ENCODE measurements at places on chromosomes 12 and 14. TPM values are rescaled to one million over a fixed set of nuclear protein-coding genes. Genes with fewer than 3 reads are reported as not detected.
A peak's percentile ranks its signal among the peaks of the same experiment; 100 is the strongest.

GRCh38 chr12:65200007-65200665, 30.8 kb downstream of the LEMD3 start:
- no peak for DNase-seq

DNA sequence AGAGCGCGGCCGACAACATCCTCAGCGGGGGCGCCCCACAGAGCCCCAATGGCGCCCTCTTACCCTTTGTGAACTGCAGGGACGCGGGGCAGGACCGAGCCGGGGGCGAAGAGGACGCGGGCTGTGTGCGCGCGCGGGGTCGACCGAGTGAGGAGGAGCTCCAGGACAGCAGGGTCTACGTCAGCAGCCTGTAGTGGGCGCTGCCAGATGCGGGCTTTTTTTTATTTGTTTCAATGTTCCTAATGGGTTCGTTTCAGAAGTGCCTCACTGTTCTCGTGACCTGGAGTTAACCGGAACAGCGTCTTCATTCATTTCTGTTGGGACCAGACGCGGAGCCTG, 103.8 kb upstream of the FKBP4 start:
- DNase-seq: peak; percentile 59

Gene PLEKHG7
- total RNA-seq: not detected

GRCh38 chr12:82880442-82880901, 193.8 kb downstream of the TMTC2 start:
- no peak for DNase-seq

- DNase-seq: no peak
Observed at GRCh38 chr12:85405262-85405661, 125.2 kb downstream of the ALX1 start.

GRCh38 chr12:49705479-49706134, 1.6 kb downstream of the FMNL3 start:
- DNase-seq: no peak

GRCh38 chr12:26399381-26399780, 204.0 kb downstream of the SSPN start:
- DNase-seq: no peak

Gene CLEC7A
- total RNA-seq: not detected

Gene CFAP54
- total RNA-seq: 0.14 TPM

DNA sequence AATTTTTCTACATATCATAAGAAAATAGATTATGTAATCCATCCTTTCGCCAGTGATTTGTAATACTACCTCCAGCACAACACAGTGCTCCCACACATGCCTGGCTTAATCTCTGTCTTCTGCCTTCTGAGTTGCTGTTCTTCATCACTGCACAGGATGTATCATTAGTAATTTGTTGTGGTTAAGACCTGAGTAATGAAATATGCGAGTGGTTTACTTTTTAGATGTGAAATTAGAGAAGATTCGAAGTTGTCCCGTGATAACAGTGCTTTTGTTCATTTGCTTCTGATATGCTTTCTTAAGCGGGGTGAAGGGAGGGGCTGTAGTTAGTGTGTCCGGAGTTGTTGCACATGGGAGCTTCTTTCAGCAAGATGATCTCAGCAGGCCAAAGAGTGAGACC, 18.1 kb downstream of the KRT85 start:
- DNase-seq: no peak

Gene GPD1
- total RNA-seq: 0.87 TPM

DNA sequence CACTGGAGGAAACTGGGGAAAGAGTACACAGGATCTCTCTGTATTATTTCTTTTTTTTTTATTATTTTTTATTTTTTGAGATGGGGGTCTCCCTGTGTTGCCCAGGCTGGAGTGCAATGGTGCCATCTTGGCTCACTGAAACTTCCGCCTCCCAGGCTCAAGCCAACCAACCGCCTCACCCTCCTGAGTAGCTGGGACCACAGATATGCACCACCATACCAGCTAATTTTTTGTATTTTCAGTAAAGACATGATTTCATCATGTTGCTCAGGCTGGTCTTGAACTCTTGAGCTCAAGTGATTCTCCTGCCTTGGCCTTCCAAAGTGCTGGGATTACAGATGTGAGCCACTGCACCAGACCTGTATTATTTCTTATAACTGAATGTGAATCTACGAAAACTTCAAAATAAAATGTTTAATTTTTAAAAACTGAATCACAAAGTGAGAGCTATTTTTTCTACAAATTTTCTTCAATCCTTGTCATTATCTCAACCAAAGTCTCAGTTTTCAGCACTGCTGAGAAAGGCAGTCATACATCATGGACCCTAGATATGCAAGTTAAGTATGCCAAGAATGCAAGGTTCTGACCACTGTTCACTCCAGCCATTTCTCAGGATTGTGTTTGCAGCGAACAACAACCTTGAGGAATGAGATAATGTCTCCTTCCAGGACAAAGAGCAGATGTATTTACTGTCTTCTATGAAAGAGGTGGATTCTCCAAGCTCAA, 2.4 kb downstream of the EAPP start:
- no peak for DNase-seq

GRCh38 chr12:119691202-119691810, 23.4 kb downstream of the PRKAB1 start:
- no peak for DNase-seq

Gene PTPRB
- total RNA-seq: not detected

DNA sequence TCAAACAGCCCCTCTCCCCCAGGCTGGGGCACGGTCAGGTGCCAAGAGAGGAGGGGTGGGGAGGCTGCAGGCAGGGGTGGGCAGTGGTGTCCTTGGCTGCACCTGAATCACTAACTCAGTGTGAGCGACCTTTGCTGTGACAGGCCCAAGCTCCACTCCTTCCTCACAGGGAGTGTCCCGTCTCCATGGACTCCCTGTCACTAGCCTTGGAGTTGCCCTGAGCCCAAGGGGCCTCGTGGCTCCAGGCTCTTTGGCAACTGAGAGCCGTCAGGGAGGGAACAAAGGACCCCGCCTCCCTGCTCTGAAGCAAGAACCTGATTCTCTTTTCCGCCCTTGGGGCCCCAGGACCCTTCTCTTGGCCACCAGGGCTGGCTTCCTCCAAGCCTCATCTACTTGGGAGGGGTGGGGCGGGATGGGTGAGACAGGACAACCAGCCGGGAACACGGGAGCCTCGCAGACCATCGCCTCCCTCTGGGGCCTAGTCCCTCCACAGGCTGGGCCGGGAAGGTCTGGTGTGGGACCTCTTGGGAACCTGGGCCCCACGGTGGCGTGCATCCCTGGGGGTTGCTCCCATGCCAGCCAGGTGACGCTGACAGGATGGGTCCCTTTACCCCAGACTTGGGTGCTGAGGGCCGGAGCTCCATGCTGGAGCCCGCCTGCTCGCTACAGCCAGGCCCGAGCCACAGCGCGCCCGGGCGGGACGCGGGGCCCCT, 935 bp upstream of the ADSS1 start:
- no peak for DNase-seq

DNA sequence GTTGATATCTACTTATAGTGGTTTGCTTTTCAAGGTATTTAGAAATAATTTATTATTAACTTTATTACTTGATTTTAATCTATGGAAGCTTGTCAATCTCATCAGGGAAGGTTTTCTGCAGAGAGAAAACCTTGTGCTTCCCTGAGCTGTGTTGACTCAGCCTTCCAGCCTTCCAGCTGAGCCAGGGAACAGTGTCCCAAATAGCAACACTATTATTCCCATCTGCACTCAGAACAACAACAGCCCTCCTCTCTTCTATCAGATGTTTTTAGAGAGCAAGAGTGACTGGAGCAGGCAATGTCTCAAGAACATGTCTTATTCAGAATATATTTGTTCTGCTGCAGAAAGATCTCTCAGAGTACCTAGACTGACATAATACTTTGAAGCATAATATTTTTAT, 389.9 kb upstream of the GARIN6 start:
- no peak for DNase-seq

- no peak for DNase-seq
Observed at GRCh38 chr12:126447346-126447745, 1382.1 kb downstream of the AACS start.

GRCh38 chr12:26246483-26247164, 51.3 kb downstream of the SSPN start:
- DNase-seq: no peak

DNA sequence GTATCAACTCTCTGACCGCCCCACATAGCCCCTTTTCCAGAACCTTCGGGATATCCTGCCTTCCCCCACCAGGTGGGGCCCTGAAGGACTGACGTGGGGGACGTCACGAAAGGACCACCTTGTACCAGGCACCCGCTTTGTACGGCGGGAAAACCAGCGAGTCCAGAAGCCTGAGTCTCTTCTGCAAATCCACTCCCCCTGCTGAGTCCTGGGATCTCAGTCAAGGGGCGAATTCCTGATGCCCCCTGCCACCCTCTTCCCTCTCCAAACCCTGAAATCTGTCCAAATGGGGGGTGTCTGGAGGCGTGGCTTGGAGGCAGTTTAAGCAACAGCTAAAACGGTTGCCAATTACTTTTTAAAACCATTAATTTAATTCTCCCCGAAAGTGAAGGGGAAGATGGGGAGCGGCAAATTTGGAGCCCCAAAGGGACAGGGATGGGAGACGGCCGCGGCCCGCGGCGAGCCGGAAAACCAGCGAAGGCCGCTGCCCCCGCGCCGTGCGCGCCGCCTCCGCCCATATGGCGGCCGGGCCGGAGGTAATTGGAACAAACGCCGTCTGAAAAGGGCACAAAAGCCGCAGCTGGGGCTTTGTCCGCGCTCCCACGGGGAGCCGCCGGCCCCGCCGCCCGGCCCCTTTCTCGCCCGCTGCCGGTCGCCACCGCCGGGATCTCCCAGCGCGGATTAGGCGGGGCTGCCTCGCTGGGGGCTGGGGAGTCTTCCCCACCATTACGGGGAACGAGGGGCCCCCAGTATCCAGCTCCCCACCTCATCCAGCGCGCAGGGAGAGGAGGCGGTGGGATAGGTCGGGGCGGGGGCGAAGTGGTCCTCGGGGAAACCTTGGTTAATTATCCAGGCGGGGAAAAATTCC, 6.6 kb downstream of the LHX5 start:
- no peak for DNase-seq

DNA sequence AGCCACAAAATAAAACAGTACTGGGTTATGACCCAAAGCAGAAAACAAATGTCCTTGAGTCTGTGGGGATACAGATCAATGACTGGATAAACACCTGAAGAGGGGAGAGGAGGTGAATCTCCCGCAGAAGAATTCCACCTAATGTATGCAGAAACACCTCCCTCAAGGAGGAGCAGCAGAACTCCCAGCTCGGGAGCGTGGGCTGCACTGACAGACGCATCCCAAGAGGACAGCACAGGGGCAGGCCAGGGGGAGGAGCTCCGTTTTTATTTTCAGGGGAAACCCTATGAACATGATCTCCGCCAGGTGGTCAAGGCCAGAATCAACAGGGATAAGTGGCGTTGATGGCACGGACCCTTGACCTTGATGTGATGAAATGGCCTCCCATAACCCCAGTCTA, 41.8 kb upstream of the PPP2R5C start:
- DNase-seq: no peak

DNA sequence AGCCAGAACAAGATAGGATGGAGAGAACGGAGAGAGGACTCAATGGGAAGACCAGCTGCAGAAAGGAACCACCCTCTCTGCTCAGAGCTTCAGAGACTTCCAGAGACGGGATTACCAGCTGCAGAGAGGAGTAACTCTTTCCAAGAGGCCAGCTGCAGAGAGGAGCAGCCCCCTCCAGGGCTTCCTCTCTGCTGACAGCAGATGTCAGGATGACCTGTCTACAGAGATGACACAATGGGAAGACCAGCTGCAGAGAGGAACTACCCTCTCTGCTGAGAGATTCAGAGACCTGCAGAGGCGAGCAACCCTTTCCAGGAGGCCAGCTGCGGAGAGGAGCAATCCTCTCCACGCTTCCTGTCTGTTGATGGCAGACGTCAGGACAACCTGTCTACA, 61.8 kb downstream of the KLRG1 start:
- DNase-seq: no peak

Gene ATP5F1B
- 735 TPM for total RNA-seq

Gene CCER1
- total RNA-seq: not detected

Gene MON2
- total RNA-seq: 37.6 TPM

DNA sequence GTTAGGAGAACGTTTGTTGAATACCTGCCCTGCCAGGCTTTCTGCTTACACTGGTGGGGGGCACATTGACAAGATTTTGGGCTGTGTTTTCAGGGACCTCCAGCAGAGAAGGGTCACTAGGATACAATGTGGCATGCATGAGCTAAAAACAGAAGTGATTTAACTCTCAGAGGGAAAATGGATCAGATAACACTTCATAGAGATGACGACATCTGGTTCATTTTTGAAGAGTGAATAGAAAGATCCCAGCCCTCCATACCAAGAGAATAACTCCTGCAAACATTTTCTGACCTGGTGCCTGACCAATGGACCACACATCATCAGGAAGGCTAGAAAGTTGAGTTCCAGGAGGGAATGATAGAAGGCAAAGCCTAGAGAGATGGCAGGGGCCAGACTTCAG, 33.7 kb downstream of the CKB start:
- DNase-seq: no peak

- DNase-seq: no peak
Observed at GRCh38 chr12:14828892-14829291, 14.4 kb downstream of the ART4 start.

GRCh38 chr14:74217672-74218448, 21.4 kb upstream of the VSX2 start:
- DNase-seq: peak; percentile 67

DNA sequence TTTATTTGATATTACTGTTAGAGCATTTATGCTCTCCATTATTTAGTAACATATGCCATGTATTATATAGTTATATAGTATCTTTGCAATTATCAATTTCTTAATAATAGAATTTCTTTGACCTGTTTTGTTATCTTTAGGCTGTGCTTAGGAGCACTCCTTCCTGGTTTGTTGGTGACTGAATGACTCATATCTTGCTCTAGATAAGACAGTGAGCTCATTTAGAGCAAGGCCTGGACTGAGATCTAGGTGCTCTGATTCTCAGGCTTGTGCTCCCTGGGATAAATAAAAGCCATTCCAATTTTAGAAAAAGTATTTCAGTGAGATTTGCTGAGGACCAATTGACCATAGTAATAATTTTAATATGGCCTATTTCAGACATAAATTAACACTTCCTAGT, 951.2 kb downstream of the FLRT2 start:
- DNase-seq: no peak

- DNase-seq: no peak
Observed at GRCh38 chr14:61552241-61552640, 143.1 kb upstream of the HIF1A start.

- peak; percentile 29 for DNase-seq
Observed at GRCh38 chr14:92613008-92613658, 99.6 kb downstream of the RIN3 start.

Gene ZDHHC22
- not detected for total RNA-seq

DNA sequence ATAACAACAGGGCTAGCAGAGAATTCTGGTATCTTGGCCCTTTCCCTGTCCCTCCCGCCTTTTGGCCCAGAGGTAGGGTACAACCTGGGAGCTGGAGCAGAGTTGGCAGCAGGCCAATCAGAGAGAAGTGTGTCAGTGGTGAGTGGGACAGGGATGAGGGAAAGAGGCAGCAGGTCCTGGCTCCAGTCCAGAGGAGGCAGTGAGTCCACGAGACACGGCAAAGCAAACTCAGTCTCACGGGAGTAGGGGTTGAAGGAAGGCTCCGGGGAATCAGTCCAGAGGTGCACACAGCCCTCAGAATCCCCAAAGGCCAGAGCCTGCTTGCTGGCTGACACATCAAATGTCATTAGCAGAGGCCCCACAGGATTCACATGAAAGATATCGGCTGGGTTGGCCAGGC, 7.3 kb downstream of the PAN2 start:
- DNase-seq: no peak

- no peak for DNase-seq
Observed at GRCh38 chr12:128820723-128821432, 2.9 kb downstream of the SLC15A4 start.

Gene SRRM4
- not detected for total RNA-seq

GRCh38 chr12:39902821-39903220, 203.1 kb downstream of the SLC2A13 start:
- no peak for DNase-seq

- DNase-seq: no peak
Observed at GRCh38 chr12:99752740-99753139, 105.2 kb downstream of the GARIN6 start.

Gene KRT77
- not detected for total RNA-seq

Measured in activated T-helper 2 cell treated with anti-CD3 and anti-CD28 coated beads, Interferon-gamma antibody, Interleukin-2, Interleukin-4, amounts not matched to agents 10 μg/mL and 5 μg/mL and 100 μg/mL, durations not matched to agents 14 hours and 24 hours and 36 hours (primary cell).